ENCODE measurements at places on chromosomes 3 and 15.

DNA sequence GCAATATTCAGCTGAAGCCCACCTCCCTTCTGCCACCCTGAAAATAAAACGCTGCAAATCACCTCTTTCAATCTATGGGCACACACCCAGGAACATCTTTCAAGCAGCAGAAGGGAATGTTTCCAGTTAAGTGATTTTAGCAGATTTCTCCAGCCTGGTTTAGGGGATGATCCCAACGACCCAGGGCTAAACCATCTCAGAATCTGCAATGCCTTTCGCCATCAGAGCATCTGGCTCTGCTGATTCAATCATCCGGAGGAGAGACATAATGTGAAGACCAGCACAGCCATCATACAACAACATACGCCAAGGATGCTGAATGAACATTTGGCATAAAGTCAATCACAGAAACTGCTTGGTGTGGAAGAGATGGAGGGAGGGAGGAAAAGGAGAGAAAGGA is 15.5 kb upstream of the LRRN1 start:
- no peak for DNase-seq

- no peak for DNase-seq
Observed at GRCh38 chr3:41112466-41112865, 86.8 kb upstream of the CTNNB1 start.

DNA sequence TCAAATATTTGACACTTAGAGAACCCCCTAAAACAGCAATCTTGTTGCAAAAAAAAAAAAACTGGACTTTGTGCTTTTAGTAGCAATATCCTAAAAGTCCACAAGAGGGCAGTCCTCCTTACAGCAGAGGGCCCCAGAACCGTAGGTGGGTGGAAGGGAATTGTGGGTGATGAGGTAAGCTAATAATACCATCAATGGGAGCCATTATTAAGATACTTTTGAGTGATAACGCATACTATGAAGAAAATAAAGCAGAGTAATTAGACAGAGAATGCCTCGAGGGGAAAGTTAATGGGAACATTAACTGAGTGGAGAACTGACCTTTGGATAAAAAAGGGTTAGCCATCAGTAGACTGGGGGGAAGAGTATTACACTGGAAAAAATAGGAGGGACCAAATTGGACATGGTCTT is 229.9 kb downstream of the THRB start:
- DNase-seq, result peak; percentile 12

DNA sequence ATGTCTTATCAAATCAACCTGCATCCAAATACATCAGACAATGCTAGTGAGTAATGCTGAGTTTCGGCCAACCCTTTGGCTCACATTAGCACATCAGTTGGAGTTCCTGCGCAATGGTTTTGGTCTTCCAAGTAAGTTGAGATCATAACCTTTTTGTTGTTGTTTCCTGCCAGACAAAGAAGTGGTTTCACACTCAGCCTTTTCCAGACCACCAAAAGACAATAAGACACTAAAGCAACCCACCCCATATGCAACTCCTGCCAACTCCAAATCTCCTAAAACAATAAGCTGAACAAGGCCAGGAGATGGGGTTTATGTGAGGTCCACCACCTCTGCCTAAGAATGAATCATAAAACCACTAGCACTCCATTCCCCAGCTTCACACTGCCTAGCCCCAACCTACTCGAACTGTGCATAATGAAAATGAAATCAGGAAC is 177.0 kb downstream of the ERC2 start:
- DNase-seq, result no peak

DNA sequence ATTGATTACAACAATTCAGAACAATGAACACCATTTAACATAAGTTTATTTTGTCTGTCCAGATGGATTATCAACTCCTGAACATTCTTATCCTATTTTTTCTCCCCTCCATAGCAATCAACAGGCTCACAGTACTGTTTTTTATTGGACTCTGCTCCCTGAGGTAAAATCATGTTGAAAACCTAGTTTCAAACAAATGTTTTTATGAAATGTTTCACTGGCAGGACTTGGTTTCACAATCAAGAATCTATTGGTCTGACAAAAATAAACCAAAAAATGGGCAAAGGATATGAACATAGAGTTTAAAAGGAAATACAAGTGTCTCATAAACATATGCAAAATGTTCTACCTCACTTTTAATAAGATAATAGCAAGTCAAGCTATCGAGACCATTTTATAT is 2.6 kb upstream of the MYRIP start:
- DNase-seq, result no peak

GRCh38 chr3:70832089-70832833 is 519.8 kb upstream of the MDFIC2 start:
- no peak for DNase-seq
